Activated B cell treated with CpG ODN at 0.5 μM for 24 hours (primary cell): ENCODE measurements at places on chromosomes 3 and 15. TPM values are rescaled to one million over a fixed set of nuclear protein-coding genes. Genes with fewer than 3 reads are reported as not detected.

- no peaks in the 10 kb centered on the region for H3K4me1 ChIP-seq
- H3K27ac ChIP-seq: no peak overlapping the region
- peaks cover 41% of the 10 kb centered on the region for H3K36me3 ChIP-seq
- peak; percentile 21 for DNase-seq
- peak overlapping the region; percentile 74 for H3K4me3 ChIP-seq
Observed at GRCh38 chr15:39976291-39977274, 42.7 kb downstream of the EIF2AK4 start.

The ACP3 gene
- 0.84 and 0.95 TPM in 2 replicates for total RNA-seq

DNA sequence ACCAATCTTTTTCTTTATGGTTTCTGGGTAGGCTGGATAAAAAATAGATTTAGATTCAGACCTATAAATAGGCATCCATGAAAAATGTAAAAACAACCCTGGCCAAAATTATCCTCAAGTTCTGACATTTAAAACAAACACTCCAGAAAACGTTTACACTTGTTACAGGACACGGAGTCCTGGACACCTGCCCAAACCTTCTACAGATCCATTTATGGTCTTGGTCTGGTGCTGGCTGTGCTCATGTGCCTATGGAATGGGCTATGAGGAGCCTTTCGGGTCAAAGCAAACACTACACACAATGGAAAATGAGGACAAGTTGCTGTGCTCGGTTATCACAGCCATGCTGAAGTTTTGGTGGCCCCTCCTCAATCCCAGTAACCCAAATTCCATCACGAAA, 108.1 kb downstream of the PDZRN3 start:
- H3K4me1 ChIP-seq: no peaks in the 10 kb centered on the region
- no peak for DNase-seq
- H3K27ac ChIP-seq: no peak overlapping the region
- no peak overlapping the region for H3K4me3 ChIP-seq
- H3K27me3 ChIP-seq: no peaks in the 10 kb centered on the region

DNA sequence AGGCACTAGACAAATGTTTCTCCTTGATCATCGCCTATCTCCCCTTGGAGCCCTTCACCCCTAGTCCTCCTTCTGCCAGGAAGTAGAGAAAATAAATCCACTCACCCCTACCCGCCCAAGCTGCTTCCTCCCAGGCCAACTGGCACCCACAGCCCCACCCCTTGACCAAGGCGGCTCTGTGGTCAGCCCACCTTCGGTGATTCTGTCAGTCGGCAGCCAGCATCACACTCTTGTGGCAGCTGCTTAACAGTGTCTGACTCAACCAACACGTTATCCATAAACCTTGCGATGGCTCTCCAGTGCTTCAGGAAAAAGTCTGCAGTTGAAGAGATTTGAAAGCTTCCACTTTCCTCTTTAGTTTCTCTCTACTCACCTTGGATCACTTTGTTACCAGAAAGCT, 7.6 kb downstream of the SHF start:
- peaks cover 3% of the 10 kb centered on the region for H3K4me1 ChIP-seq
- H3K4me3 ChIP-seq: no peak overlapping the region
- no peak for DNase-seq
- H3K27me3 ChIP-seq: no peaks in the 10 kb centered on the region
- no peak overlapping the region for H3K27ac ChIP-seq

The TNIK gene
- total RNA-seq: 2.0 and 2.5 TPM in 2 replicates

- DNase-seq: no peak
- no peak overlapping the region for H3K4me3 ChIP-seq
- no peak overlapping the region for H3K27ac ChIP-seq
- H3K27me3 ChIP-seq: no peaks in the 10 kb centered on the region
Observed at GRCh38 chr3:142256712-142257333, 31.4 kb upstream of the GK5 start.

GRCh38 chr3:106130384-106131198, 261.8 kb upstream of the CBLB start:
- no peaks in the 10 kb centered on the region for H3K4me1 ChIP-seq
- no peak for DNase-seq
- no peak overlapping the region for H3K4me3 ChIP-seq
- H3K27me3 ChIP-seq: no peaks in the 10 kb centered on the region
- no peaks in the 10 kb centered on the region for H3K36me3 ChIP-seq

DNA sequence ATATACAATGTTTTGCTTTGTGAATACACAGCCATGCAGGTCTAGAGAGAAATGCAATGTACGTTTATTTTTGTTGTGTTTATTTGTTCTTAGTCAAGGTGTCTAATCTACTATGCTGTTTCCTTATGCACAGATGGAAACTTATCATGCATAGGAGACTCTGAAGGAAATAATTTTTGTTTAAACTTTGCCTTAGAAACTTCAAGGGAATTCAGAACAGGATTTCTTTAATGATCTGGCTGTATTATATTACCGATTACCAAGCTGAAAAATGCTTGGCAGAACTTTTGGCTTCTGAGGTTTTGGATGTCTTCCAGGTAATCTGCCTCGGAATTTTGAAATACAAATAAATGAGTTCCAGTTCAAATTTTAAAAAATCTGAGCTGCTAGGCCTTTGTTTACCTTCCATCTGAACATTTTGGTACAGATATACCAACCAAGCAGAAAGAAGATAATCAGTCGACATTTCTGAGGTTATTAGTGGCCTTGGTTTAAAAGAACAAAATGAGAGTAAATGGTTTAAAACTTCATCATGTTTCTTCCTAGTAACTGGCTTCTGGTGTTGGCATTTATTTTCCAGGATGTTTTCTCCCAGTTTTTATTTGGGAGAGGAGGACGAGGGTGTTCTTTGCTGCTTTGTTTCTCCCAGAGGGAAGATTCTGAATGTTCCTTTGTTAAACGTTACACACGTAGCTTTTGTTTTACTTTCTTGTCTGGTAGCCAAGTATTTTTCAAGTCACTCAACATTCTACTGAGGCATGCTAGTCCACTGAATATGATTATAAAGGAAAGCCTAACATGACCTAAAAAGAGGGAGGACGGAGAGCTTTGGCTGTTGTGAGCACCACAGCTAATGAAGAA, 421.8 kb upstream of the TBL1XR1 start:
- H3K27me3 ChIP-seq: no peaks in the 10 kb centered on the region
- H3K4me3 ChIP-seq: no peak overlapping the region
- peaks cover 4% of the 10 kb centered on the region for H3K4me1 ChIP-seq
- DNase-seq: no peak
- no peaks in the 10 kb centered on the region for H3K36me3 ChIP-seq
- no peak overlapping the region for H3K27ac ChIP-seq

The BFSP2 gene
- 0.34 and 1.3 TPM in 2 replicates for total RNA-seq

DNA sequence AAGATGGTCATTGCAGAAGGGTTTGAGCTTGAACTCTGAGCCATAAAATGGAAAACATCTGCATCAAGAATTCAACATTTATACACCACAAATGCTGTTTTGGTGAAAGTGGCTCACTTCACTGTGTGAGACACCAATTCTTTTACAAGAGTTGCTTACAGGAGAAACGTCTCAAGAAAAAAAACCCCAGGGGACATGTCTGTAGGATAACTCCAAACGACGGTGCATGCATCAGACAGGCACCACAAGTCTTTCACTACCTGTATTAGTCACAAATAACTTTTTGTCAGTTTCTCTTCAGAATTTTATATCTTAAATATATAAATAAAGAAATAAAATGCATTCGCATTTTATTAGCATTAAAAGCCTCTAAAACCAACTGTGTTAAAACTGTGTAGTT, 164.3 kb downstream of the EFHB start:
- DNase-seq: no peak
- no peaks in the 10 kb centered on the region for H3K4me1 ChIP-seq
- no peak overlapping the region for H3K4me3 ChIP-seq
- H3K27ac ChIP-seq: no peak overlapping the region
- H3K36me3 ChIP-seq: no peaks in the 10 kb centered on the region

DNA sequence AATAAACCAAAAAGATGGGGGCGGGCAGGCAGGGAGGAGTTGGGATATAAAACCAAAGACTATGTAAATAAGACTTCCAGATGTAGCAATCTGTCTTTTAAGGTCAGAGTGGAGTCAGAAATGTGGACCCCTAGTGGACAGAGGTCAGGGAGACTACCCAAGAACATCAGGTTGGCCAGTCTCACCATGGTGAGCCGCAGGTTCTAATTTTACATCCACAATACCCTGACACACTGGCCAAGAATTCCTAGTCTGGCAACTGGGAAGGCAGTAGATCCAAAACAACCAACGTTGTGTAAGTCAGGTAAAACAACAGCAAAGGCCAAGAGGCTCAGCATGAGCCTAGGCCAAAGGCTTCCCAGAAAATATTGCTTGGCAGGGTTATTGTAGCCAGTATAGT, 203.4 kb downstream of the FOXP1 start:
- no peak for DNase-seq
- peaks cover 80% of the 10 kb centered on the region for H3K4me1 ChIP-seq
- H3K27me3 ChIP-seq: no peaks in the 10 kb centered on the region
- no peak overlapping the region for H3K4me3 ChIP-seq

- H3K27me3 ChIP-seq: peaks cover 2% of the 10 kb centered on the region
- H3K36me3 ChIP-seq: no peaks in the 10 kb centered on the region
- no peak overlapping the region for H3K4me3 ChIP-seq
- H3K27ac ChIP-seq: no peak overlapping the region
- no peak for DNase-seq
- H3K4me1 ChIP-seq: no peaks in the 10 kb centered on the region
Observed at GRCh38 chr15:88949734-88950400, 36.7 kb upstream of the MFGE8 start.

- peaks cover 12% of the 10 kb centered on the region for H3K27me3 ChIP-seq
- H3K4me1 ChIP-seq: no peaks in the 10 kb centered on the region
- H3K4me3 ChIP-seq: no peak overlapping the region
- H3K36me3 ChIP-seq: no peaks in the 10 kb centered on the region
- no peak overlapping the region for H3K27ac ChIP-seq
- DNase-seq: no peak
Observed at GRCh38 chr3:53730576-53730975, 115.6 kb downstream of the CHDH start.

DNA sequence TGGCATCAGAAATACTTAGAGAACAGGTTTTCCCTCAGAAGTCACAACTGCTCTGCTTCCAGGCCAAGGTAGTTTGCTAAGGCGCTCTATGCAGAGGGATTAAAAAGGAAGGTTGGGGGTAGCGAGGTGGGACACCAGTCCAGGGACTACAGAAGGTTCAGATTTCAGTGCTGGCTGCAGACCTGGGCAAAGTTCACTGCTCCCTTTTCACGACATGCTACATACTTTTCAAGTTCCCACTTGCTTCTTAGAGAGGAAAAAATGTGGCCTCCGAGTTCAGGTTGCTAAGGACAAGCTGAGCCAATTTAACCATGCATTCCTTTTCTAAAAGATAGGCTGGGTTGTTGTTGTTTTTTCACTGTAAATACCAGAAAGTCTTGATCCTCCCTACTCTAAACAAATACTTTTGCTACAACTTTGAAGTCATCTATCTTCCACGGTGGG, 158.6 kb upstream of the NR2F2 start:
- no peak overlapping the region for H3K4me3 ChIP-seq
- H3K27me3 ChIP-seq: no peaks in the 10 kb centered on the region
- H3K4me1 ChIP-seq: no peaks in the 10 kb centered on the region
- no peak for DNase-seq
- H3K36me3 ChIP-seq: no peaks in the 10 kb centered on the region

- peaks cover 7% of the 10 kb centered on the region for H3K27me3 ChIP-seq
- DNase-seq: no peak
- H3K36me3 ChIP-seq: no peaks in the 10 kb centered on the region
- no peaks in the 10 kb centered on the region for H3K4me1 ChIP-seq
- H3K4me3 ChIP-seq: no peak overlapping the region
Observed at GRCh38 chr3:120855665-120856437, 52.2 kb upstream of the STXBP5L start.

GRCh38 chr3:145182196-145182911, 978.6 kb downstream of the PLOD2 start:
- no peaks in the 10 kb centered on the region for H3K4me1 ChIP-seq
- H3K4me3 ChIP-seq: no peak overlapping the region
- no peaks in the 10 kb centered on the region for H3K36me3 ChIP-seq
- H3K27ac ChIP-seq: no peak overlapping the region

DNA sequence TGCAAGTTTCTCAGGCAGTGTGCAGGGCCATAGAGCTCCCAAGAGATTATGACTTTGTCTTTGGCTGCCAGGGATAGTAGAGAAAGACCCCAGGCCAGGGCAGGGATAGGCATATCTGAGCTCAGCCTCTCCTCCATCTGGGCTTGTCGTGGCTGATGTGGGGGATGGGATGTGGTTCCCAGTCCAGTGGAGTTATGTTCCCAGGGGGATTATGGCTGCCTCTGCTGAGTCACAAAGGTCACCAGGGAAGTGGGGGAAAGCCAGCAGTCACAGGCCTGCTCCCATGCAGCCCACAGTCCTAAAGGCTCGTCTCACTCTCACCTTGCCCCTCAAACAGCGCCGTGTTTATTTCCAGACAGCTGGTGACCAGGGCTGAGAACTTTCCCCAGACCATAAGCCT, 354.9 kb downstream of the SI start:
- H3K27me3 ChIP-seq: no peaks in the 10 kb centered on the region
- H3K27ac ChIP-seq: no peak overlapping the region
- no peak for DNase-seq

GRCh38 chr3:12916159-12916558, 74.8 kb upstream of the RPL32 start:
- H3K4me3 ChIP-seq: no peak overlapping the region
- H3K36me3 ChIP-seq: peaks cover 93% of the 10 kb centered on the region
- peak overlapping the region; percentile 7 for H3K27ac ChIP-seq

DNA sequence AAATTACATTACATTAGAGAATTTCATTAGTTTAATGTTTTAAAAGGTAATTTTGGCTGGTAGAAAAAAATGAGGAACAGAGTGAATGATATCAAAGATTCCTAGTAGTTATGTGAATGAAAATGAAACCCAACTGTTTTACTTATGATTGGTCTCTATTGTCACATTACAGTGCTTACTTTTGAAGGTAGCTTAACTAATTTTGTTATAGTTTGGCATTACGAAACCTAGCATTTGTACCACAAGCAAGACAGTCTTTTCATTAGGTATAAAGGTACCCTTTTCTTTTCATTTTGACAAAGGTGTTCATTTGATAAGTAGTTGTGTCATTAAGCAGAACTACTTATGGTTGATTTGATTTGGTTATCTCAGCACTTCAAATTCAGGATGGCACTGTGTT, 6.9 kb downstream of the SELENOT start:
- H3K4me3 ChIP-seq: peak overlapping the region; percentile 21
- H3K27ac ChIP-seq: no peak overlapping the region
- H3K27me3 ChIP-seq: no peaks in the 10 kb centered on the region
- DNase-seq: no peak

The C15orf62 gene
- total RNA-seq: 5.7 and 6.5 TPM in 2 replicates

GRCh38 chr3:95082191-95082590, 1019.3 kb downstream of the NSUN3 start:
- H3K27me3 ChIP-seq: no peaks in the 10 kb centered on the region
- no peaks in the 10 kb centered on the region for H3K4me1 ChIP-seq
- H3K27ac ChIP-seq: no peak overlapping the region
- DNase-seq: no peak

GRCh38 chr3:186612721-186613636, at the start of gene AHSG:
Gene AHSG (plus strand): TSS chr3:186613060. CDS start chr3:186613142, 82 bp downstream.
- no peak within 1 kb of the TSS for H3K27ac ChIP-seq
- peaks cover 28% of the 10 kb centered on the region for H3K27me3 ChIP-seq
- no peak within 1 kb of the TSS for H3K4me3 ChIP-seq
- H3K4me1 ChIP-seq: peaks cover 16% of the 10 kb centered on the region
- DNase-seq: no peak
- H3K36me3 ChIP-seq: no peaks in the 10 kb centered on the region

- H3K4me3 ChIP-seq: no peak overlapping the region
- DNase-seq: no peak
- H3K27ac ChIP-seq: no peak overlapping the region
- no peaks in the 10 kb centered on the region for H3K36me3 ChIP-seq
- peaks cover 10% of the 10 kb centered on the region for H3K27me3 ChIP-seq
Observed at GRCh38 chr15:33161209-33161608, 33.3 kb downstream of the FMN1 start.

The SKOR1 gene
- 0.53 and 0.64 TPM in 2 replicates for total RNA-seq
